NCI-H1092 treated with DMSO at 0.1 percent for 48 hours (cell line): ENCODE measurements at places on chromosomes 13 and 19.

DNA sequence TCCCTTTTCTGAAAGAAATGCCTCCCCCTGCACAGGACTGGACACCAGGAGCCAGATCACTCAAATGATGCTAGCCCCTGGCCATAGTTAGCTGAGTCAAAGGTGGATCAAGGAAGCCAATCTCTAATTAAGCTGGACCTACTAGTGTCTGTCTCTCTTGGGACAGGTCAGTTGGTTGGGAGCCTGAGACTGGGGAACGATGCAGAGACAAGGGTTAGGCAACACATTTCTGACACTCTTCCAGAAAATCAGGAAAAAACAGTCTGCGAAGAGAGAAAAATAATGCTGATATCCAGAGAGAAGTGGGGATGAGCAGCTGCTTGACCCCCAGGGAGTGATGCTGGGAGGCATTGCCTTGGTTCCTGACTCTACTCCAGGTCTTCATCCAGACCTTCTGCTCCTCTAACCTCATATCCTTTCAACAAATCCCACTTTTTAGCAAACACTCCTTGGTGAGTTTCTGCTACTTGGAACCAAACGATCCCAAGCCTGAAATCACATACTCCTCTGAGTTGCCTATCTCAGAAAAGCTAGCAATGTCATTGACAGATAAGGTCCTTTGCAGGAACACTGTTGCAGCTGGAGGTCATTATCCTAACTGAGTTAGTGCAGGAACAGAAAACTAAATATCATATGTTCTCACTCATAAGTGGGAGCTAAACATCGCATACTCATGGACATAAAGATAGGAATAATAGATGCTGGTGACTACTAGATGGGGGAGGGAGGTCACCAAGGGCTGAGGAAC, 369.7 kb downstream of the COG6 start:
- DNase-seq, result no peak

GRCh38 chr13:98144027-98144741, 1.3 kb downstream of the FARP1 start:
- peak; percentile 55 for DNase-seq

- no peak for DNase-seq
These were observed 80.6 kb upstream of the SIAH3 start for GRCh38 chr13:45932172-45932571.

DNA sequence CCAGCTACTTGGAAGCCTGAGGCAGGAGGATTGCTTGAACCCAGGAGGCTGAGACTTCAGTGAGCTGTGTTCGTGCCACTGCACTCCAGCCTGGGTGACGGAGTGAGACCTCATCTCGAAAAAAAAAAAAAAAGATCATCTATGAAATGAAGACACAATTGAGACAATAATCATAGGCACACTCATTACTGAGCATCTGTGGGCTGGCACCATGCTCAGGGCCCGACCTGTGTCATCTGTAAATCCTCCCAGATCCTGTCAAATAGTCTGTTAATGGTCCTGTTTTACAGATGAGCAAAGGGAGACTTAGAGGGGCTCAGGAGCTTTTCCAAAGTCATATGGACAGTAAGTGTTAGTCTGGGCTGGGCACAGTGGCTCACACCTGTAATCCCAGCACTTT, 4.1 kb upstream of the NANOS2 start:
- DNase-seq, result no peak

GRCh38 chr19:39587496-39587895, 14.8 kb upstream of the LGALS13 start:
- DNase-seq, result no peak

- no peak for DNase-seq
These were observed 2.2 kb downstream of the KCNC3 start for GRCh38 chr19:50327013-50327412.

DNA sequence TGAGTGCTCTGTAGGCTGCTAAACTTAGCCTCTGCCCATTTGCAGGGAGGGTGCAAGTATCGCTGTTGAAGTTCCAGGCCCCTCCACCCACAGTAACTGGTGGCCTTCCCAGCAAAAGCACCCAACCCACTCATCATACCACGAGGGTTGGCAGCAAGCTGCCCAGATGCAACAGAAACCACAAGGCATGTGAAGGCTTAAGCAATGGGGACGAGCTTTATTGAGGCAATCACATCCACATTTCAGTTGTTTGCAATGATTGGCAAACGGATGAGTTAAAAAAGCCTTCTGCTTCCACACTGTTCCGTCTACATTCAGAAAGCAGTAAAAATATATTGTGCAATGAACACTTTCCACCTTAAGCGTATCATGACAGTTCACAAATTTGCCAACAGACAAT, 10.3 kb downstream of the GJB6 start:
- DNase-seq, result no peak

DNA sequence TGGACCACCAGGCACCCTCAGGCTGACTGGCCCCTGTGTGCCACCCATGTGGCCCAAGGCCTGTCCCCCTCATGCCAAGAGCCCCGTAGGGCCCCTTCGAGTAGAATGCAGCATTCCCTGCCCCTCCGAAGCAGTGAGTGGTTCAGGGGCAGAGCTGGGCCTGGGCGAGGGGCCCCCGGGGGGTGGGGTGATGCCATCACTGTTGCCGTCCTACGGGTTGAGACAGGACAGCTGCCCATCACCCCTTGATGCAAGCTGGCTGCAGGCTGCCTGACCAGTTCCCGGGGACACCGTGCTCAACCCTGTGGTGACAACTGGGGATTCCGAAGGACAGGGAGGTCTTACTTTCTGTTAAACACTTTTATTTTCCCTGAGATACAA, 4.7 kb downstream of the SBNO2 start:
- DNase-seq, result no peak

GRCh38 chr13:29109987-29110386, 289.8 kb downstream of the MTUS2 start:
- DNase-seq, result no peak

DNA sequence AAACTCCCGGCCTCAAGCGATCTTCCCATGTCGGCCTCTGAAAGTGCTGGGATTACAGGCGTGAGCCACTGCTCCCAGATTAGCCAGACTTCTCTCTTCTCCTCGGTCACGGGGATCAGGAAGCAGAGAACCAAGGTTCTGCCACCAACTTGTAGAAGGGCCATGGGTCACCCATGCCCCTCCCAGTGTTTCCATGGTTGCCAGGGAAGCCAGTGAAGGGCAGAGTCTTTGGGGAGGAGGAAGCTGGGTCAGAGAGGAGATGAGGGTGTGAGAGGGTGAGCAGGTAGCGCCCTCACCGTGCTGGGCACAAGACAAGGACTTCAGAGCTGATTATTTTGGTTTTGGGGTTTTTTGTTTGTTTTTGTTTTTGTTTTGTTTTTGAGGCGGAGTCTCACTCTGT, 77.1 kb downstream of the GNG7 start:
- DNase-seq, result no peak

DNA sequence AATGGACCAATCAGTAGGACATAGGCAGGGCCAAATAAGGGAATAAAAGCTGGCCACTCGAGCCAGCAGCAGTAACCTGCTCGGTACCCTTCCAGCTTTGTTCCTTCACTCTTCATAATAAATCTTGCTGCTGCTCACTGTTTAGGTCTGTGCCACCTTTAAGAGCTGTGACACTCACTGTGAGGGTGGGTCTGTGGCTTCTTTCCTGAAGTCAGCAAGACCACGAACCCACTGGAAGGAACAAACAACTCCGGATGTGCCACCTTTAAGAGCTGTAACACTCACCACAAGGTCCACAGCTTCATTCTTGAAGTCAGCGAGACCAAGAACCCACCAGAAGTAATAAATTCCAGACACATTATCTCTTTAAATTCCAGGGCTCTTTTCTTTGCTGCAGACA, 1922.3 kb upstream of the PCDH20 start:
- DNase-seq, result no peak

- DNase-seq, result no peak
These were observed 3.0 kb downstream of the ZNF649 start for GRCh38 chr19:51901860-51902259.

GRCh38 chr19:47021536-47022139, 2.0 kb downstream of the NPAS1 start:
- DNase-seq, result no peak

- DNase-seq, result no peak
These were observed 53.8 kb downstream of the DACH1 start for GRCh38 chr13:71813187-71813586.

- no peak for DNase-seq
These were observed 3.9 kb downstream of the SBNO2 start for GRCh38 chr19:1169921-1170885.

DNA sequence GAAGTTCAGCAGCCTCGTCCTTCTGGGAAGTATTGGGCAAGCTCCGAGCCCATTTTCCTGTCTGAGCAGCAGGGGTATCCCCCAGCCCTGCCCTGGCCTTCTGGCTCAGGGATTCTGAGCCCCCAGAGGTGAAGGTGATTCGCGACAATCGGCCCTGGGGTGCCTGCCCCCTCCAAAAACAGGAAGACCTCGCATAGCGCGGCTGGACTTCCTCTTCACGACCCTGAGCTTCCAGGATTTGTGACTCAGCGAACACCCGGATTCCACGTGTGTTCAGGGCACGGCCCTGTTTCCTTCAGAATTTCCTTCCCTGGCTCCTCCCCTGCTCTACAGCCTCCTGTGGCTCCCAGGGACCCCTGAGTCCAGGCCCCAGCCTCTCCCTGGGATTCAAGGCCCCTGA, at the start of gene SEMA6B:
Gene SEMA6B (minus strand): TSS at position 116 of the 400 bp plus-strand sequence. CDS start 1,227 bp downstream, outside the sequence.
- DNase-seq, result no peak

- no peak for DNase-seq
These were observed 931.9 kb downstream of the SLITRK5 start for GRCh38 chr13:88602786-88603777.

GRCh38 chr13:50069261-50069660, 54.0 kb downstream of the KCNRG start:
- no peak for DNase-seq

GRCh38 chr13:37303606-37304005, 198.1 kb upstream of the CSNK1A1L start:
- DNase-seq, result no peak

DNA sequence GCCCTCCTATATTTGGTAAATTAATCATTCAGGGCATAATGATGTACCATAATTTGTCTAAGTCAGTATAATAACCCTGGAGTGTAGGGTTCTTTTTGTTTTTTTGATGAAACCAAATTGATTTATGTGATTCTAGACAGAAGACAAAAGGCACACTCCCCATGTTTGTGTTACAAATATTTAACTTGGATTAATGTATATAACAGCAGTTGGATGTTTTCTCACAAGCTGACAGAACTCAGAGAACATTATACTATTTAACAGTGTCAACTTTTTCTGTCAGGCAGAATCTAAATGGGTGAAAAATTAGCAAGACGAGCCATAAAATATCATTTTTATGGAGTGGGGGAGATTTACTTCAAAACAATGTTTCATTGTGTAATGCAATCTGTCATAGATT, 15.2 kb downstream of the CBY2 start:
- DNase-seq, result no peak

DNA sequence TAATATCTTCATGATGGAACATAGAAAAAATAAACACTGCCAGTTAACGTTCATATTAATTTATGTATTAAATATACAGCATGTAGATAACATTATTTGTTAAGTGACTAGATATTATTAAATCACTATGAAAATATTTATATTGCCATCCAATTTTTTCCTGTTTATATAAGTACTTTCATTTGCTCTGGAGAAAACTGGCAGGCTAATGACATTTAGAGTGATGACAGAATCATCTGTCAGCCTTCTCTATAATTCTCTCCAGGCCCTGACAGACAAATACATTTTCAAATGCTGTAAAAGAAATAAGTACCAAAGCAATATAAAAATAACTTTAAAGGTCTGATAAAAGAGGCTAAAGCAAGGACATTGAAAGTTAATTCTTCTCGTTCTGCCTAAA, 2556.7 kb upstream of the PCDH20 start:
- no peak for DNase-seq

DNA sequence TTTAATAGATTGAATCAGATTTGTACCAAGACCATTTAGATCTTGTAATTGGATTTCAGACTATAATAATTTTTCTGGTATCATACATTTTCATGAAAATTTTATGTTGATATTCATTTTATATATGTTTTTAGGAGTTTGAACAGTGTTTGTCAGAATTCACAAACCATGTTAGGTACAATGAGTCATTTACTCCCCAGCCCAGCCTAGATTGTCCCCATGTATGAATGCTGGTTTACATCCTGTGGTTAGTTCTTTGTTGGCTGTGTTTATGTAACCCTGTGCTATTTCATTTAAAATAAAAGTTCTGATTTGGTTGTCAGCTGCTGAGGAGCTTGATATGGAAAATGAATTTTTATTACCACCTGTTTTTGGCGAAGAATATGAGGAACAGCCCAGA, 96.7 kb downstream of the GJA3 start:
- DNase-seq, result no peak

DNA sequence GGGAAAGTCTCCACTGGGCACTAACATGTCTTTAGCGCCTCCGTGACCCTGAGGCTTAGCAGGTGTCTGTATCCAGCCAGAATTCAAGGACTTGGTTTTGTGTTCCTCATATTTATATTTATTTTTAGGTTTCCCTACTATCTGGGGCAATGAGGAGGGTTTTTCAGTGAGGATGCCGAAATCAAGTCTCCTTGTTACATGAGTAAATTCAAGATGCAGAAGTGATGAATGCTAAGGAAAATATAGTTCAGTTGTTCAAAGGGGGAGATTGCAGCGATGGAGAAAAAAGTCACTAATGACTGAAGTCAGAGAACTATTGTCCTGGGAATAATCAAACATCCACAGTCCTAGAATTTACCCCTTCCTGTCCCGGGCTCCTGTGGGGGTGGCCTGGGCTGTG, 791 bp upstream of the ADGRE2 start:
- DNase-seq, result no peak

GRCh38 chr19:29934781-29935180, 7.3 kb upstream of the URI1 start:
- no peak for DNase-seq

GRCh38 chr13:97274829-97275649, 52.9 kb downstream of the MBNL2 start:
- DNase-seq, result no peak

DNA sequence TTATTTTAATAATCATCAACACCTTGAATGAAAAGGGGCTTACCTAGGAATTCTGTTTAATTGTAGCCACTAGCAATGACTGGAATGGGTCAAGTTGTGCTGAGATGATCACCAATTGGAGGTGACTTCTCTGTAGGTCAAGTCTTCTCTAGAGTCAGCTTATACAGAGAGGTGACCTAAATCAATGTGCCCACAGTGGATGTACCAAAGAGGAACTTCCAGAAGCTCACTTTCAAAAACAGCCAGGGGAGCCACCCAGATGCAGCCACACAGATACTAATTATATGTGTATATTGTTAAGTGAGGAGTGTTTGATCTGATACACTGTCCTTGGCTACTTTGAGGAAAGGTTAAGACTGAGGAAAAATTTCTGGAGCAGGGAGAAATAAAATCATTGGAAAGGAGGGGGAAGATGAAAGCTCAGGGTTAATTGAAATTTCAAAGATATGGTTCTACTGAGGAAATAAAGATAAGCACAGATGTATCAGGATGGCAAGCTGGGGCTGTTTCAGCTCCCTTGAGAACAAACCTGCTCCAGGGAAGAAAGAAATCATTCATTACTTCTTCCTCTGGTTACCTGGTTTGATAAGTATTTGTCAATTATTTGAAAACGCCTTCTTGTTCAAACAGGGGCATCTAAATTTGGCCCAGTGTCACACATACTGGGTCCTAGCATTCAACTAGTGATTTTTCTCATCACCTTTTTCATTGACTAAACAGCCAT, 5.1 kb downstream of the GPR183 start:
- DNase-seq, result no peak

- DNase-seq, result no peak
These were observed 2.5 kb upstream of the LRRC8E start for GRCh38 chr19:7885818-7886217.
